ENCODE measurements at places on chromosomes 12 and 14. TPM values are rescaled to one million over a fixed set of nuclear protein-coding genes. Genes with fewer than 3 reads are reported as not detected.
A peak's percentile ranks its signal among the peaks of the same experiment; 100 is the strongest.

The GNS gene
- 26.0 TPM for total RNA-seq

DNA sequence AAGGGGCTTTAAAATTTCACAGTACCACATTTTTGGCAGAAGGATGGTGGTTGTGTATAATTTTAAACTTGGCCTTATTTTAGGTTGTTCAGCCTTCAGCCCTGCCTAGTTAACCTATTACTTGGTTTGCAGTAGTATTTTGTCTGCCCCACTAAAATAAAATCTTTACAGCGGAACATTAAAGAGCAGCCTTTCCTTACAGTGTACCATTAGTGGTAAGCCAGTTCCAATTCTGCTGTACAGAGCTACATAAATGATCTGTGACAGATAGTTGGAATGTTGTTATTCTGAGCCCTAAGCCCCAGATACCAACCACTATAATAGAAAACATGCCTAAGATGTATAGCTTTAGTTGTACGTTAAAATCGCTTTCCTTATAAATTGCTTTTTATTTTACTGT, 56.2 kb downstream of the SLC38A6 start:
- no peaks in the 10 kb centered on the region for H3K27me3 ChIP-seq
- DNase-seq: no peak
- H3K4me3 ChIP-seq: no peak overlapping the region

DNA sequence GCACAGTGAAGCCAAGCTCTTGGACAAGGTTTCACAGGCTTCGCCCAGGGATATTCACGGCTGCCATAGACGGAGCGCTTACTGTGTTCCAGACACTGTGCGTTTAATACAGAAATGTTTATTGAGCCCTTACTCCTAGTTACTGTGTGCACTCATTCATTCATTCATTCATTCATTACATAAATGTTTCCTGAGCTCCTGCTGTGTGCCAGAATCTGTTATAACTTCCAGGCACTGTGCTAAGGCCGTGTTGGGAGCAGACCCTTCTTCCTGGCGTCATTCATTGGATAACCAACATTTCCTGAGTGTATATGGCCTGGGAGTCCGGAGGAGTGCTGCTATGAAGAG, 760 bp upstream of the MED13L start:
- no peaks in the 10 kb centered on the region for H3K27me3 ChIP-seq
- H3K4me1 ChIP-seq: peaks cover 49% of the 10 kb centered on the region
- H3K4me3 ChIP-seq: peak overlapping the region; percentile 80
- no peak for DNase-seq
- H3K27ac ChIP-seq: peak overlapping the region; percentile 54
- peaks cover 1% of the 10 kb centered on the region for H3K36me3 ChIP-seq

DNA sequence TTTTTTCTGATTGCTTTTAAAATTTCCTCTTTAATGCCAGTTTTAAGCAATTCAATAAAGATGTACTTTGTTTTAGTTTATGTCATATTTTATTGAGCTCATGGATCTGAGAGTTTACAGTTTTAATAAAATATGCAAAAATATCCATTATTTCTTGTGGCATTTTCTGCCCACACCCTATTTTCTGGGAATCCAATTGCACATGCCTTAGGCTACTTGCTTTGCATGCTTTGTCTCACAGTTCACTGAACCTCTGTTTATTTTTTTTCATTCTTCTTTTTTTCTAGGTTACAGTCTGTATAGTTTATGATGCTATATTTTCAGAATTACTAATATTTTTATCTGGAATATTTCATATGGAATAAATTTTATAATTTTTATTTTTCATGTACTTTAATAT, 1258.0 kb downstream of the FSCB start:
- H3K4me1 ChIP-seq: no peaks in the 10 kb centered on the region
- no peak overlapping the region for H3K27ac ChIP-seq
- H3K4me3 ChIP-seq: no peak overlapping the region
- H3K27me3 ChIP-seq: no peaks in the 10 kb centered on the region

GRCh38 chr14:61573321-61573720, 122.0 kb upstream of the HIF1A start:
- no peaks in the 10 kb centered on the region for H3K27me3 ChIP-seq
- peaks cover 84% of the 10 kb centered on the region for H3K4me1 ChIP-seq
- DNase-seq: no peak
- H3K27ac ChIP-seq: no peak overlapping the region
- H3K4me3 ChIP-seq: peak overlapping the region; percentile 35

GRCh38 chr12:113475451-113476175, 3.9 kb upstream of the LHX5 start:
- no peak overlapping the region for H3K27ac ChIP-seq
- peaks cover 27% of the 10 kb centered on the region for H3K4me1 ChIP-seq
- H3K27me3 ChIP-seq: peaks cover 84% of the 10 kb centered on the region
- no peak for DNase-seq

Measured in activated T-cell treated with anti-CD3 and anti-CD28 coated beads, Interleukin-2, amount 50 U/mL, for 72 hours (primary cell).